ENCODE measurements at places on chromosomes 6 and 20.

GRCh38 chr6:168988280-168988679 lies 265.4 kb downstream of the THBS2 start:
- DNase-seq = no peak

GRCh38 chr6:21856844-21857243 lies 263.3 kb downstream of the SOX4 start:
- DNase-seq = no peak

DNA sequence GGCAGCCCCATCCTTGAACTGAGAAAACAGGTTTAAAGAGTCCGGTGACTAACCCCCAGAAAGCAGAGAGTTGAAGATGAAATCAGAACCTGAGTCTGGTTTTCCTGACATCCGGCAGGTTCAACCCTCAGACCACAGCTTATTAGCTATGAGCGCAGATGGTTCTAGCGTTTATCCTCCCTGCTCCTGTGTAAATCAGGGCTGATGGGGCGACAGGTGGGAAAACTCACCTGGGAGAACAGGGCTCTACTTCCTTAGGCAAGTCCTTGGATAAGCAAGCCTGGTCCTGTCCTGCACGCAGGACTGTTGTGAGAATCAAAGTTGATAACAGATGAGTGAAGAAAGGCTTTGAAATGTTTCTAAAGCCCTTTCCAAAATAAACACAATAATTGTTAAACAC lies 31.4 kb downstream of the GHRH start:
- no peak for DNase-seq

DNA sequence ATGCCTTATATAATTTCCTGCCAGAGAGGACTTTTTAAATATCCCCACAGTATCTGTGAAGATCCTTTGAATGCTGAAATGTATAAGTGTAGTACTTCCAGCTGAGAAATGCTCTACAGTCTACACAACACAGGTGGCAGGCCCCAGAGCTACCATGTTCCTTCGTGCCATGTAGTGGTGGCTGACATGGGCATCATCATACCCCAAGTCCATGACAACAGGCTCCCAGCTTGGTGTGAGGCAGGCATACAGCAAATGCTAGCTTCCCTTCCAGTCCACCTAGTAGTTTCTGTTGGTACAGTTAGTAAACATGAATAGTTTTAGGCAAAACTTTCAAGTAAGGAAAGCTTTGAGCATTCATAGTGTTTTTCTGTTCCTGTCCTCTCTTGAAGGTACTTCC lies 61.2 kb upstream of the EMILIN3 start:
- DNase-seq = no peak

GRCh38 chr20:8726460-8726859 lies 342.4 kb upstream of the PLCB4 start:
- no peak for DNase-seq

- no peak for DNase-seq
Measured at GRCh38 chr20:20188647-20189046, 136.3 kb downstream of the CFAP61 start.

DNA sequence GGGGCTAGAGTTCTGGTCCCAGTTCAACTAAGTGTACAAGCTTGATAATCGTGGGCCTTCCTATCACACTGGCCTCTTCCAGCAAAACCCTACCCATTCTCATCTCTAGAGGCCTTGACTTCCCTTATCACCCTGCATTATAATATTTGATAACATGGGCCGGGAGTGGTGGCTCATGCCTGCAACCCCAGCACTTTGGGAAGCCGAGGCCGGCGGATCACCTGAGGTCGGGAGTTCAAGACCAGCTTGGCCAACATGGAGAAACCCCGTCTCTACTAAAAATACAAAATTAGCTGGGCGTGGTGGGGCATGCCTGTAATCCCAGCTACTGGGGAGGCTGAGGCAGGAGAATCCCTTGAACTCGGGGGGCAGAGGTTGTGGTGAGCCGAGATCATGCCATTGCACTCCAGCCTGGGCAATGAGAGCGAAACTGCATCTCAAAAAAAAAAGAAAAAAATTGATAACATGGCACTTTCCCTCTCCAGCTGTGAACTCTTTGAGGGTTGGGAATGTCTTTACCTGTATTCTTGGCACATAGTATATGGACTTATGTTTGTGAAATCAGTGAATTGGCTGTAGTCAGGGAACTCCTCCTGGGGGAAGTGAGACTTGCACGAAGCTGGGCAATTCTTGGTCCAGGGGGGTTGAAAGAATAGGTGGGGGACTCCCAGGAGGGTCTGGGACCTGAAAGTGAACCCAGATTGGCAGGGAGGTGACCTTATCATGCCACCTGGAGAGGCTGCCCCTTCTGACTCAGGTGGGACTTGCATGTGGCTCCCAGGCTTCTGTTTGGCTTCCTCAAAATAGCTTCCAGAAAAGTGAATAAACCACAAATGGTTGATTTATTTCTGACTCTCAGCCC lies 915 bp upstream of the C6orf47 start:
- DNase-seq = no peak

GRCh38 chr6:143136647-143137046 lies 76.0 kb downstream of the AIG1 start:
- DNase-seq = no peak

DNA sequence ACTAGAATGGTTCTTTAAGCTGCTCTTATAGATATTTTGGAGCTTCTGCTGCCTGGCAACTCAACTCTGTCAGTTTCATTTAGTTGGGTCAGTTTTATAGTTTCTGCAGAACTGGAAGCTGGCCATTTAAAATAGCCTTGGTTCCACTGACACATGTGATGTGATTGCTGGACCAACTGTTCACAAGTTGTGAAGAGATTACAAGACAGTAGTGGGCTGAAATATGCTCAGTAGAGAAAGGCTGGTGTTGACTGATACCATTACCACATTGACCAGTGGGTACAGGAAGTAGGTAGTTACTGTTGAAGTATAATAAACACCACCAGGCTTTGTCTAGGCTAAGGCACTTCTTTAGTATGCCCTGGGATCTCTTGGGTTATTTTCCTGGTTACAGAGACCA lies 39.0 kb downstream of the BCKDHB start:
- no peak for DNase-seq

DNA sequence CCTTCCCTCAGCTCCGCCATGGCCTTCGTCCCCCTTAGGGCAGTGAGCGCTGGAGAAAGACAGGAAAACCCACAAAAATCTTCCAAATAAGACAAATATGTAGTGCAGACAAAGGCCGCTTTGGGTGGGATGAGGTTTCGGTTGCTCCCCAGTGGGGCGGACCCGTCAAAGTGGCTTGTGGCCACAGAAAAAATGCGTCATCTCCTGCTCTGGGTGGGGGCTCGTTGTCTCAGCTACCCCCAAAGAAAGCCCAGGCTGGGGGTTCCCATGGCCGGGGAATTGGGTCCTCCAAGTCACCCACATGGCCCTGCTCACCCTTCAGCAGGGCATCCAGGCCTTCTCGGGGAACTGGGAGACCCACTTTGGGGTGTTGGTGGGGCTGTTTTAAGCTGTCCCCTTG lies 21.9 kb upstream of the SCUBE3 start:
- DNase-seq = no peak

DNA sequence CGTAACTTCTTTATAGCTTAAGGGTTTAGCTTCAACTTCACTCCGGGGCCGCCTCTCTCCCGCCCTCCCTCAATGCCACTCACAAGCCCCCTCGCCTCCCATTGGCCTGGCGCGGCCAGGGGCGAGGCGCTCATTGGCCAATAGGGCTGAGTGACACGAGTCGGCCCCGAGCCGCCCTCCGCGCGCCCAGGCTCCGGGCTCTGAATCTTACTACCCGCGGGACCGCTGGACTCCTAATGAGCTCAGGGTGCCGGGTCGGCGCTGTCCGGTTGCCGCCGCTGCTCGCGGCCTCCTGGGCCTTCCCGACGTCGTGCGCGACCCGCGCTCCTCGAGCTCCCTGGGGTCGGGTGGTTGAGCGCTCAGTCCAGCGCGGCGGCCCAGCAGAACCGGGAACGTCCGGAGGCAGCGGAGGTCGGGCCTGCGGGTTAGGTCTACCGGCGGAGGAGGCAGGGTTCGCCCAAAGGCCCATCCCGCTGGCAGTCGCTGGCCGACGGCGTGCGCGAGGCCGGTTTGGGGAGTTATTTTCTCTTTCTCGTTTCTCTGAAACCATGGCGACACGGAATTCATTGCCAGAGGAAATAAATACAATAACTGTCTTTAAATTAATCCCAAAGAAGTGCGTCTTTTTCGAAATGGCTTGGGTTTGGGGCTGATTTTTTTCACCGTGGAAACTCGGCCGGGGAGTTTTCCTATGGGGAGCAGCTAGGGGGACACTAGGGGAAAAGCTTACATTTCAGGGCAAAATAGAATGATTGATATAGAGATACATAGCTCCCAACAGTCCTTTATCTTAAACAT lies at the start of gene SIM1:
Gene SIM1 (minus strand): TSS at position 19 of the 798 bp plus-strand sequence. CDS start 1,453 bp downstream, outside the sequence.
- peak; percentile 72 for DNase-seq

DNA sequence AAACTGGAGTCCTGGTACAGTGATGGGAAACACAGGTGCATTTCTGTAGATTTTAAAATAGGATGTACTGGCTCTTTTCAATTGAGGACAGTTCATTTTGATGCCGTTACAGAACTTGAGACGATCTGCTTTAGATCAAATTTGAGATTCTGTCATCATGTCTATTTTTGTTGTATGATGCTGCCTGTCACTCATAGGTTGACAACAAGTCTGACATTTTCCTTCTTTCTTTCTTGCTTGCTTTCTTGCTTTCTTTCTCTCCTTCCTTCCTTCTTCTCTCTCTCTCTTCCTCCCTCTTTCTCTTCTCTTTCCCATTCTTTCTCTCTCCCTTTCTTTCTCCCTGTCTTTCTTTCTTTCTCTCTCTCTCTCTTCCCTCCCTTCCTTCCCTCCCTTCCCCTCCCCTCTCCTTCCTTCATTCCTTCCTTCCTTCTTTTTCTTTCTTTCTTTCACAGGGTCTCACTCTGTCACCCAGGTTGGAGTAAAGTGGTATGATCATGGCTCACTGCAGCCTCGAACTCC lies 152.6 kb upstream of the SGK1 start:
- no peak for DNase-seq

DNA sequence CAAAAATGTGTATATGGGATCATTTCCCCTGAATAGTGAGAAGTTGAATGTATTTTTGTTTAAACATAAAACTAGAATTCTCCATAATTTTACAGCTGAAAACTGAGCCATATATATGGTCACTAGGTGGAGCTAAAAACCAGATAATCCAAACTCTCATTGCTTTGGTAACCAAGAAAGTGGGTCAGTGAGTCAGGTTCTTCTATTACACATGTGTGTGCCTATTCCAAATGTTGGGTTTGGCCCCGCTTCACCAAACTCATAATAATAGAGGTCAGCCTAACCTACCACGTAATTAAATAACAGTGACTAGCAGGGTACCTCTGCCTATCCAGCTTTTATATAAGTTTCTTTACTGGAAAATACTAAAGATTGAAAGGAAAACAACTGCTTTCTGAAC lies 19.3 kb upstream of the RNGTT start:
- no peak for DNase-seq

GRCh38 chr6:32983493-32983848 lies 15.1 kb downstream of the BRD2 start:
- no peak for DNase-seq

- DNase-seq = no peak
Measured at GRCh38 chr6:99416226-99416625, 8.9 kb downstream of the PNISR start.

GRCh38 chr20:57145089-57145631 lies 121.3 kb downstream of the BMP7 start:
- no peak for DNase-seq

- DNase-seq = no peak
Measured at GRCh38 chr20:24339210-24339641, 130.2 kb upstream of the SYNDIG1 start.

DNA sequence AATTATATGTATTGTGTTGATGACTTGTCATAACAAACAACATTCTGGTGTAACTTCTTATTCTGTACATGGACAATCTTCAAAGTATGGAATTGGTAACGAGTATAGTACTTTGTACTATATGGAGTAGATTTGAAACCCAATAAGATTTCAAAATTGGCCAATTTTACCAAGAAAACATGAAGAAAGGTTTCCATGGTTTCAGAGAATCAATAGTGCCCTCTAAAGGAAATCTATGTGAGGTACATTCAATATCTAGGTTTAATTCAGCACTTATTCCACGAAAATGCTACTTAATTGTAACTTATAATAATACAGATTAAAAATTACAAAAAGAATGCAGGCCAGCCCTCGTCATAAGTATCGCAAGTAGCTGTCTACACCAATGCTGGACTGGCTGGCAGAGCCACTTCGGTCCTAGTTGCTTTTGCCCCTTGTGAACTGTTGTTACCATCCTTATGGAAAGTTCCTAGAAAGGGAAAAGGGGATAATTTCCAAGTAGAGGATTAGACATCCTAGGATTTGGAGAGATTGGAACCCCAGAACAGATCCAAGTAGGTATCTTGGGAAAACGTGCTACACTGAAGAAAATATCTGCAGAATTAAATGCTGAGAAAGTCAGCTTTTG lies 70.9 kb downstream of the LCA5 start:
- DNase-seq = no peak

DNA sequence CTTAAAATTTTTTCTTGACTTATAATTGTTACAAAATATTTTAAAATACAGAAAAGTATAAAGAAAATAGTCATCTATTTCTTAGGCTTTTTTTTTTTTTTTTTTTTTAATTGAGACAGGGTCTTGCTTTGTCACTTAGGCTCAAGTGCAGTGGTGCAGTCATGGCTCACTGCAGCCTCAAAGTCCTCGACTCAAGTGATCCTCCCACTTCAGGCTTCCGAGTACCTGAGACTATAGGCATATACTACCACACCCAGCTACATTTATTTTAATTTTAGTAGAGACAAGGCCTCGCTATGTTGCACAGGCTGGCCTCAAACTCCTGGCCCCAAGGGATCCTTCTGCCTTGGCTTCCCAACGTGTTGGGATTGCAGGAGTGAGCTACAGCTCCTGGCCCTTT lies 5.3 kb upstream of the ACAT2 start:
- DNase-seq = no peak

- no peak for DNase-seq
Measured at GRCh38 chr6:155782739-155783459, 327.3 kb upstream of the NOX3 start.

- no peak for DNase-seq
Measured at GRCh38 chr20:47438464-47439381, 63.0 kb upstream of the NCOA3 start.

GRCh38 chr6:93721386-93722048 lies 302.2 kb upstream of the EPHA7 start:
- no peak for DNase-seq

GRCh38 chr6:113172531-113172966 lies 684.6 kb upstream of the MARCKS start:
- no peak for DNase-seq

- DNase-seq = no peak
Measured at GRCh38 chr6:108902382-108902792, 54.2 kb downstream of the ARMC2 start.
